Small intestine (tissue), 16 donors: ENCODE measurements at places on chromosomes 11 and 22.

- no peak for DNase-seq
These were observed 1078.6 kb downstream of the LRRC4C start for GRCh38 chr11:40380835-40381234.

DNA sequence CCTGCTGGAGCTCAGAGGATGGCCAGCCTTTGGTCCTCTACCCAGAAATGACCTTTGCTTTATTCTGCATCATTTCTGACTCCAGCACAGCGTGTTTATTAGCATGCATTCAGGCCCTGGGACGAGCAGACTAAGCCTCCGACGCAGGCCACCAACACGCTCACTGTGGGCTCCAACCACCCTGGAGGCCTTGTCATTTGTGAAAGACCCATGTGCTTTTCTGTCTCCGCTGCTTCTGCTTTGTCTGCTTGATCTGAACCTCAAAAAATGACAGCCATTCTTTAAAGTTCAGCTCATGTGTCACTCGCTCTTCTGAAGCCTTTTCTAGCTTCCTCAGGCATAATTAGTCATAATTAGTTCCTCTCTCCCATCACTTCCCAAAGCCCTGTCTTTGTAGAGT, 109.1 kb upstream of the TIMP3 start:
- no peak for DNase-seq

DNA sequence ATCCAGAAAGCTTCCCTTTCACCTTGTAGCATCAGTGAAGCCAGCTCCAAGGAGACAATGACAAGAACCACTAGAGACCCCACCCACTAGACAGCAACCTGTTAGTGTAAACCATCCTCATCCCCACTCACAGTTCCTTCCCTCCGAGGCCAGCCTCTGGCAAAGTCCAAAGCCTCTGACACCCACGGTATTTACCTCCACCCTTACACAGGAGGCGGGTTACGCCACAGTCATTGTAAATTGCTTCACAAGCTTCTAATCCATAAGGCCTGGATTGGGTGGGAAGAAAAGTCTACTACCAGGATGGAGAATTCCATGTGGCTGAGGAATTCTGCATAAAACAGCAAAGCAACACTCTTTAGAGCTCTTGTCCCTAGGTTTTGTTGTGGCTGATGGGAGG, 287.4 kb downstream of the BUD13 start:
- peak; percentile 18 for DNase-seq

DNA sequence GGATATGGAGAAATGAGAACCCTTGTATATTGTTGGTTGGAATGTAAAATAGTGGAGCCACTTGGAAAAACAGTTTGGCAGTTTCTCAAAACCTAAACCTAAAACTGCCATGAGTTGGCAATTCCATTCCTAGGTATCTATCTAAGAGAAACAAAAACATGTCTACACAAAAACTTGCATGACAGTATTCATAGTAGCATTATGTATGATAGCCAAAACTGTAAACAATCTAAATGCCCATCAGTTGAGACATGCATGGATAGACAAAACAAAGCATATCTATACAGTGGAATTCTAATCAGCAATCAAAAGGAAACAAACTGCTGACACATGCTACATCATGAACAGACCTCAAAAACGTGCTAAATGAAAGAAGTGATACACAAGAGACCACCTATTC, 34.9 kb downstream of the TRAF6 start:
- DNase-seq: no peak

DNA sequence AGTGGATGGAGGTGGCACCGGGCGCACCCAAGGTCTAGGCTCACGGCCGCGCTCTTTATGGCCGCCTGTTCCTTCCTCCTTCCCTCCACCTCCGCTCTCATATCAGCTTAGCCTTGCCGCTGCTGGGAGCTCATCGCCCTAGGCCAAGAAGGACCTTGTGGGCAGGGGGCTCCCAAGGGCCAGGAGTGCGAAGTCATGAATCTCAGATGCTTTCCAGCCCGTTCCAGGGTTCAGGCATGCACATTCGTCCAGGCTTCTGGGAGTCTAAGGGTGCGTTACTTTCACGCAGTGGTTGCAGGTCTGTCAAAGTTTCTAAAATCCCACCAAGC, 4.1 kb upstream of the GALR3 start:
- DNase-seq: no peak

DNA sequence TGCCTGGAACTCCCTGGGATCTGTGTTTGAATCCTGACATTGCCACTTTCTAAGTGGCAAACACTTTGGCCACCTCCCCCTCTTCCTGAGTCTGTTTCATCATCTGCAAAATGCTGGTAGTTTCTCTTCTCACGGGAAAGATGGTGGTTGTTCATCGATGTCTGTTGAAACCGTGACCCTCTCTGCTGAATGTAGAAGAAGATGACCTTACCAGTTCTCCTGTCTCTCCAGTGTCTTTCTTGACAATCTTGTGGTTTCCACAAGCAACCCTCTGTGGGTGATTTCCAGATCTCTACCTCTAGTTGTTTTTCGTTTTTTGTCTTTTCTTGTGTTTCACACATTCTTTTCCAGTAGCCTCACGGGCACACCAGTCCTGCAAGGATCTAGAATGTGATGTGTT, 27.5 kb downstream of the ZBTB16 start:
- no peak for DNase-seq

- DNase-seq: no peak
These were observed 27.3 kb upstream of the NXPE4 start for GRCh38 chr11:114622858-114623257.

DNA sequence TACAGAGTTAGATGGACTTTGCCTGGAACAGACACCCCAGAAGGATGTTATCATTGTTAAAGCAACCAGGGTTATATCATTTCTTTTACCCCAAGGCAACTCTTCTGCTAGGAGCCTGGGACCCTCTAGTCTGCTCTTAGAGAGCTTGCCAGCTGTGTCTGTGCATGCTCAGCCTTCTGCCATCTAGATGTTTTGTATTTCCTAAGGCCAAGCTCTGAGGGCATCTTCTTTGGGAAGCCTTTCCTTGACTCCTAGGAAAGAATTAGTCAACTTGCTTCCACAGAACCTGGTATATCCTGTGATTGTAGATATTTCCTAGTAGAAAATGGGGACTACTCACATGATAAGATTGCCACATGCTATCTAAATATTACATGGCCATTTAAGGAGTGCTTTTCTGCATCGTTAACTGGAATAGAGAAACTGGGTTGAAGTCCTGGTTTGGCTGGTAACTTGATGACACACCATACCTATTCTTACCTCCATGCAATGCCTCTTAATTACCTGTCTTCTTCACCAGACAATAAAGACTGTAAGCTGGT, 87.6 kb downstream of the STIM1 start:
- DNase-seq: peak; percentile 26

DNA sequence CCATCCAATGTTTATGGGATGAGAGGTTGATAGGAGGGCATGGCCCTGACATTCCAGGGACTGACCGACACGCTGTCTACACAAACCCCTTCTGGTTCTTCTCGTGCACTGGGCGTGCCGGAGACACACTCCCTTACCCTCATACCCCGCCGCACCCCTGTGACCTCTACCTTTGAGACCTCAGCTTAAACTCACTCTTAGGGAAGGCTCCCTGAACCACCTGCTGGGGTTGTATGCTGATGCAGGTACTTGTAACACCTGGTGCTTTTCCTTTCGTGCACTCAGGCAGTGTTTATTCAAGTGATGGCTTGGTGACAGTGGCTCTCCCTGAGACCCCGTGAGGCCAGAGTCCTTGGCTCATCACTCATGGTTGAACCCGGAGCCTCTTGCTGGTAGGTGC, 12.0 kb downstream of the PPARA start:
- peak; percentile 78 for DNase-seq

DNA sequence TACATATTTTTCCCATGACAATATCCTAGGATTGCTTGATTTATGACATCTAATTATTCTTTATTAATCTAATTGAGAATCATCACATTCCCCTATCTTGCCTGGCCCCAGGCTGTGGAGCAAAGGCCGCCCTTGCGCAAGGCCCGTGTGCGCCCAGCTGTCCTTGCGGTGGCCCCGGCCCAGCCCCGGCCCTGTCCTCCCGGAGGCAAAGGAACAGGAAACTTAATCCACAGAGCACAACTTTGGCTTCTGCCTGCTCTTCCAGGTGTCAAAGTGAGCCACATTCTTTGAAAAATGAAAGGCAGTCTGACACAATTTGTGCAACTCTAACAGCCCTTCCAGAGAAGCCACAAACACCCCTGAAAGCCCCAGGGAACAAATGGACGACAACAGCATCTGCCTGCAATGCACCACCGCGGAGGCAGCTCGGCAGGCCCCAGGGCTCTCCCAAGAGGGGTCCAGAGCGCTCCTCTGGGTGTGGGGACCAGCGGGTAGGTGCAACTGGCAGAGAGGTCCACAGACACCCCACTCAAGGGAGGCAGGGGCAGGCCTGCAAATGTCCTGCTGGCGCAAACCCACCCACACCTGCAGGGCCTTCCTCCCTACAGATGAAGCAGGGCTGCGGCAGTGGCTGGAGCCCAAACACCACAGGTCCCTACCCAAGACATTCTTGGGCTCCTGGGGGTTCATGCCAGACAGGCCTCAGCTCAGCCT, 30.3 kb downstream of the GNB1L start:
- peak; percentile 89 for DNase-seq

DNA sequence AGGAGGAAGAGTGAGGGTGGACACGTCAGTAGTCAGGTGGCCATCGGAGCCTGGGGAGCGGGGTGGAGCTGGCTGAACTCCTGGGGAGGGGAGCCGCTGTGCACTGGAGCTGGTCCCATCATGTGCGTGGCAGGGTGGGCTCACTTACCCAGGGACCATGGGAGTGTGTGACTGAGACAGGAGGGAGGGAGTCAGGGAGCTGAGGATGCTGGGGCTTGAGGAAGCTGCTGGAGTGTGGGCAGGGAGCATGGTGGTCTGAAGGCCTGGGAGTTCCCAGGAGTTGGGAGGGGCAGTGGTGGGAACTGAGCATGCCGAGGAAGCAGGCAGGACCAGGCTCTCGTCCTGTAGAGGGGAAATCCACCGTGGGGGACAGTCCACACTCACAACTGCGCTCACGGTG, 18.0 kb downstream of the CLDN5 start:
- no peak for DNase-seq

DNA sequence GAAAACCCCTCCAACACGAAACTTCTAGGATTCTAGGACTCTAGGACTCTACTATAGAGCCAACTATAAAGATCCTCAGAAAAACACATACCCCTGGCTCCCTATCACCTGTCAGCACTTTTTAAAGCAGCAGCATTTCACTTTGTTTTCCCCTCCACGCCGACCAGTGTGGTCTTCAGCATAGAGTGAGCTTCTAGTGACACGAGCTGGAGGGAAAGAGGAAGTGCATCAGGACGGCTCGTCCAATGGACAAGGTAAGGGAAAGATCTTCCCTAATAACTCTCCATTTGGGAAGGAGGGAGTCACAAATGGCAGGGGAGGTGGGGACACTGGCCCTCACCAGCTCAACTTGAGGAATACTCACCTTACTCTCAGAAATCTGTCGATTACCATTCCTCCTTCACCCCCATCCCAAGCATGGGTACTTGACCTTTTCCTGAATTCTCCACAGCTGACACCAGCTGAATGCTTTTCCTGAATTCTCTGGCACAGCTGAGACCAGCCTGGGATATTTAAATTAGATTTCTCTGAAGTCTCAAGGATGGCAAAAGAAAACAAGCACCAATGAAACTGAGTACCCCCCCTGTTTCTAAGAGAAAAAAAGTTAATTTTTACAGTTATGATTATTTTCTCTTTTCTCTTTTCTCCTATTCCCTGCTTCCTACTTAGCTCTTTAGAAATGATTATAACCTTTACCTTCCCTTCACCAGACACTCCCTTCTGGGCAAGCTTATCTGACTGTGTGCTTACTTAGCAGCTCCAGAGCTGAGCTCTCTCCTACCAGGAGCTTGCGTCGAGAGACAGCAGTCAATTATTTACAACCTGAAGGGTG, 33.3 kb upstream of the NNMT start:
- peak; percentile 73 for DNase-seq

- DNase-seq: no peak
These were observed 8.9 kb upstream of the CLMP start for GRCh38 chr11:123203934-123204333.

GRCh38 chr11:34696862-34697261, 76.0 kb downstream of the EHF start:
- DNase-seq: no peak

GRCh38 chr11:18972336-18972735, 33.1 kb upstream of the MRGPRX1 start:
- no peak for DNase-seq

DNA sequence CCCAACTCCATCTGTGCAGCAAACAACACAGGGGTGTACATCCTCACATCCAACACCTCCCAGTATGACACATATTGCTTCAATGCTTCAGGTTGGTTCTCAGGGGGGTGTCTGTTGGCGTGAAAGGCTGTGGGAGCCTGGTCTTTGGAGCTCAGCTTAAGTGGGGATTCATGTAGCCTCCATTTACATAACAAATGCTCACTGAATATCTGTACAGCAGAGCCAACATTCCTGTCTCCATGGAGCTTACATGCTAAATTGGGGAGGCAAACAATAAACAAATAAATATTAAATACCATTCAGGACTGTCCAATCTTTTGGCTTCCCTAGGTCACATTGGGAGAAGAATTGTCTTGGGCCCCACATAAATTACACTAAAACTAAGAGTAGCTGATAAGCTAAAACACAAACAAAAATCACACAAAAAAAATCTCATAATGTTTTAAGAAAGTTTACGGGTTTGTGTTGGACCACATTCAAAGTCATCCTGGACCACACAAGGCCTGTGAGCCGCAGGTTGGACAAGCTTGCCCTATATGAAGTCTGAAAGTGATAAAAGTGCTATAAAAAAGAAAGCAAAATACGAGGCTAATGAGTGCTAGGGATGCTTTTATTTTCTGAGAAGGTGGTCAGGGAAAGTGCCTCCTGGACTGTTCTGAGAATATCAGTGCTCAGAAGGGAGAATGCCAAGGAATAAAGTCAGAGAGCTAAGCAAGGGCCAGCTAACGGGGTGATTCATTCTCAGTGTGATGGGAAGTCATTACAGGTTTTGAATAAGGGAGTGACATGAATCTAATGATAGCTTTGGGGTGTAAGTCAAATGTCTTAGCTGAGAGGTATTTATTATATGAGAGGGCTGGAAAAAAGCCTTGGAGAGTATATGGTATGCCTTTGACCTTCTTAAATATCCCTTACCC, 41.6 kb downstream of the CD44 start:
- no peak for DNase-seq

DNA sequence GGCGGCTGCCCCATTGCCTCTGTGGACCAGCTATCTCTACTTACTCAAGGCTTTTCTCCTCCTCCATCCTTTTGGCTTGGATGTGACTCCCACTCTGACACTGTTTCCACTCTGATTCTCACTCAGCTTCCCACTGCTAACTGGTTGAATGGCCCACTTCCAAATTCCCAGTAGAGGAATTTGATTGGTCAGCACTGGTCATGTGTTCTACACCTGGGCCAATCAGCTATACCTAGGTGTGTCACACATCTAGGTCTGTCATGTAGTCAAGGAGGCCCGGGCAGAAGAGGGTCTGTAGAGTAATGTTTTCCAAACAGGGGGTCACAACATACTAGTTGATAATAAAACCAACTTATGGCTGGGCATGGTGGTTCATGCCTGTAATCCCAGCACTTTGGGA, 53.3 kb downstream of the TPBGL start:
- no peak for DNase-seq

DNA sequence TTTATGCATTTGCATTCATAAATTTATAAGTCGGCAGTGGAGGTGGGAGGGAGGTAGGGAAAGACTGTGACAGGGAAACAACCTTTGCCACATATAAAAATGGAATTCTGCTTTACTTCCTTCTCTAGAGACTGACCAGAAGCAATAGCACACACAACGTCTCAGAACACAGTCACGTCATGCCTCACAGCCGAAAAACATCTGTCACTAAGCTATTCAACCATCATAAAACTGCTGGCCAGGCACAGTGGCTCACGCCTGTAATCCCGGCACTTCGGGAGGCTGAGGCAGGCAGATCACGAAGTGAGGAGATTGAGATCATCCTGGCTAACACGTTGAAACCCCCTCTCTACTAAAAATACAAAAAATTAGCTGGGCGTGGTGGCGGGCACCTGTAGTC, 101.0 kb upstream of the CHRM4 start:
- DNase-seq: peak; percentile 53
